ENCODE measurements at places on chromosomes 7 and 10.

DNA sequence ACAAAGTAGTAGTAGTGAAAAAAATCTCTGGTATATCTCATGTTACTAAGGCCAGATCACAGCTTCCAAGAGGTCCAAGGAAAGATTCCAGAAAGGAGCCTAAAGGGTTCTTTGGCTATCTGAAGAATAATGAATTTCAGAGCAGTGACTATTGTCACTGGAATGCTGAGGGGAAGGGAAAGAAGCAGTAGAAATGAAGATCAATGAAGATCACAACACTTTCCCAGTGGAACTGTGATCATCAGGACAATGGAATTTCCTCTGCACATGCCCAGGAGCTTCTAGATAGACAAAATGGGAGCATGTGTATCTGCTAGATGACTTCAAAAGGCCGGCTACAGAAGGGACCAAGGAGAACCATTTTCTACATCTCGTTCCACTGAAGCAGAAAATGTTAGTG lies 219.5 kb upstream of the PHYHIPL start:
- DNase-seq = no peak

DNA sequence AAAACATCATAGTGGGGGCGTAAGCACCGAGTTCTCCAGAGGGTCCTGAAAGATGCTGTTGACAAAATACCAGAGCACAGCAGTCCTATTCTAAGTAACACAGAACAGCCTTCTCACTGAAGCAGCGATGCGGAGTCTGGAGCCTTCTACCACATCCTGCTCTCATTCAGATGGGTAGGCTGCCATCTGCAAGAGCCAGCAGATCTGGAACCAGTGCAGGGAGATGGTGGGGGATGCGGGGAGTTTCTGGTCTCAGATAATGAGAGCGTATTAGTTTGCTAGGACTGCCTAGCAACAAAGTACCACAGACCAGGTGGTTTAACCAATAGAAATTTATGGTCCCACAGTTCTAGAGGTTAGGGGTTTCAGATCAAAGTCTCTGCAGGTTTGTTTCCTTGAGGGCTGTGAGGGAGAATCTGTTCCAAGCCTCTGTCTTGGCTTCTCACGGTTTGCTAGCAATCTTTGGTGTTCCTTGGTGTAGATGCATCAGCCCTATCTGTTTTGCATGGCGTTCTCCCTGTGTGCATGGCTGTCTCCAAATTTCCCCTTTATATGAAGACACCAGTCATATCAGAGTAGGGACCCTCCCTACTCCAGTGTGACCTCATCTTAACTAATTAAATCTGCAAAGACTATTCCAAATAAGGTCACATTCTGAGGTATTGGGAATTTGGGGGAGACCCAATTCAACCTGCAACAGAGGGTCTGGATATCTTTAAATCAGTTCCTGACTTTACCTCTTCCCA lies 52.0 kb upstream of the STEAP1B start:
- DNase-seq = no peak

DNA sequence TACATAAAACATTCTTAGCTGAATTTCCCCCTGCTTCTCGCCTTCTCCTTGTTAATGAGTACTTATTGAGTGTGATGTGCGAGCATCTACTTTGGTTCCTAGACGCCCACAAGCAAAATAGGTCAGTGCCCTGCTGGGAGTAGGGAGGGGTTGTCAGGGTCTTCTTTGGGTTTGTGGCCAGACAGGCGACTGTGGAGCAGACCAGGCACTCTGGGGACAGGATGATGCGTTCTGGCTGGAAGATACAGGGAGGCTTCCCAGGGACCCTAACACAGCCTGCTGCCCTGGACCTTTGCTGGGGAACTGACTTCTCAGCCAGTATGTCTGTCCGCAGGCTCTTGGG lies 227.2 kb downstream of the CUX1 start:
- DNase-seq = no peak

DNA sequence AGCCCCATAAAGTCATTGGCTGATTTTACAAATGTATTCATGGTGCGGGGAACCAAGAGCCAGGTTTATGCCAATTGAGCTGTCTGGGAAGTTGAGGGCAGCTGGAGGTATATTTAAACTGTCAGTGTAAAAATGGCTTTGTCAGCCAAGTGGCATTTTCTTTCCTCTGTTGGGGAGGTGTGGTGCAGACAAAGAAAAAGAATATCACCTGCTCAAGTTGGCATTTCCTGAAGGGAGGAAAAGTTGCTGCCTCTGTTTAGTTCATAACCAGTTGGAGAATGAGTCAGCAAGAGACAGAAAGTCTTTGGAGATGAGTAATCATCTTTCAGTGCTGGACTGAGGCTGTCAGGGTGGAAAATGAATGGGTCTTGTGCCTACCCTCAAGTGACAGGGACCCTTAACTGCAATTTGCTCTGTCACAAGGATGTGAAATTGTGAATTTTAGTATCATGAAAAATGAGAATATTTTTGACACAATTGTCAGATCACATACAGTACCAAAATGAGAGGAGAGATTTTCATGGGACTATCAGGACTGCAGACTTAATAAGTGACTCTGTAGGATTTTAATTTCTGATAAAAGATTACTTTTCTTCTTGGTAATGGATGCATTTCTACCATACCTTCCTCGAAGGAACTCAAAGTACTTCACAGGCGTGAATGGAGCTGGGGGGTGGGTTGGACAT lies 137.3 kb downstream of the ANLN start:
- peak; percentile 92 for DNase-seq

DNA sequence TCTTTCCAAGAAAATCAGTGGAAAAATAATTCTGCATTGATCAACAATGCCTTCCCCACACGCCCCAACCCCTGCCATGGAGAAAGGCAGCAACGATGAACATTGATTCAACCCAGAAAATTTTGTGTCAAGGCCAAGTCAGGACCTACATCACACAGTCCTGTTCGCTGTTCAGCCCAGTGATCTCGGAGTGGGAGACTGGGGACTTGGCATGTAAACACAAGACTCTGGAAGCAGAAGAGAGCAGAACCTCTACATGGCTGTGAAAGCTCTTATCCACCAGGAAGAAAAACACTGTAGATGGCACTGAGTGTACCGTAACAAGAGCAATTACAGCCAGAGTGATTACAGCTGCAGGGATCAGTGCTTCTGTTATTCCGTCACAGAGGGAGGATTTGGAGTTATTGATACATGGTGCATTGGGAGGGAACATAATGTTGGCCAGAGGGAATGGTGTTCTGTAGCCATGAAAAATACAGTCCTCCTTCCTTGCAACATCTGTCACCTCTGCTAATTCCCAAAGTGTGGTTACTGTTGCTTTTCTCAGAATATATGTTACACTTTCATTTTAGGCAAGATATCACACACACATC lies 136.6 kb downstream of the IQUB start:
- no peak for DNase-seq

DNA sequence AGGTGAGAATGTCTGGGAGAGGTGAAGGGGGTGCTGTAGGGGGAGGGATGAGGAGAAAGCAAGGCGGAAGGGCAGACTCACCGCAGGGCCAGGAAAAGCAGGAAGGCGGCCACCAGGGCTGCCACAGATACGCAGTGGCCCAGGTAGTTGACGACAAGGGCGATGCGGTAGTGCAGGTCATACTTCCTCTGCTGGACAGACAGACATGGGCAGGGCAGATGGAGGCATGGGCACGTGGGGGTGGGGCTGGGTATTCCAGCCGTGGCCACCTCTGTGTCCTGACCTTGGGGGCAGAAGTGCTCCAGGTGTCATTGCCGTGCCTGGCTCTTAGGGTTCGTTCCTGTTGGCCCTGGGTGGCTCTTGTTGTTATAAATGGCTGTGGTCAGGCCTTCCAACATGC lies 16.8 kb downstream of the CRHR2 start:
- DNase-seq = no peak

- DNase-seq = no peak
Observed at GRCh38 chr7:5289355-5289754, 6.6 kb downstream of the SLC29A4 start.

GRCh38 chr10:71694567-71694968 lies 25.0 kb downstream of the C10orf105 start:
- no peak for DNase-seq

DNA sequence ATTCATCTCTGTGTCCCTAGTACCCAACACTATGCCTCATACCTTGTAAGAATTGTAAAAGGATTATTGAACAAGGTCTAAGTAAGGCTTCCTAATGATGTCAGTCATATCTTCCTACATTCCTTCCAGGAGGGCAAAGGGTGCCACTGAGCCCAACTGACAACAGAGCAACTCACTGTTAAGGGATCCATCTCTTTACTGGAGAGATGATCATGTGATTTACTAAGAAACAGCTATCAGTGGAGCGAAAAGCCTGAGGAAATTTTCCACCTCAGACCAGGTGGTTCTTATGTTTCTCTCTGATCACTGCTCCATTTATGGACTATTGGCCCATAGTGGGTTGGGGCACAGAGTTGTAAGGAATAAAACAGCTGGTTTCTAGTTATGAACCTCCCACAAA lies 38.9 kb upstream of the CNNM1 start:
- DNase-seq = no peak

- no peak for DNase-seq
Observed at GRCh38 chr10:10165415-10165814, 852.3 kb upstream of the CELF2 start.

DNA sequence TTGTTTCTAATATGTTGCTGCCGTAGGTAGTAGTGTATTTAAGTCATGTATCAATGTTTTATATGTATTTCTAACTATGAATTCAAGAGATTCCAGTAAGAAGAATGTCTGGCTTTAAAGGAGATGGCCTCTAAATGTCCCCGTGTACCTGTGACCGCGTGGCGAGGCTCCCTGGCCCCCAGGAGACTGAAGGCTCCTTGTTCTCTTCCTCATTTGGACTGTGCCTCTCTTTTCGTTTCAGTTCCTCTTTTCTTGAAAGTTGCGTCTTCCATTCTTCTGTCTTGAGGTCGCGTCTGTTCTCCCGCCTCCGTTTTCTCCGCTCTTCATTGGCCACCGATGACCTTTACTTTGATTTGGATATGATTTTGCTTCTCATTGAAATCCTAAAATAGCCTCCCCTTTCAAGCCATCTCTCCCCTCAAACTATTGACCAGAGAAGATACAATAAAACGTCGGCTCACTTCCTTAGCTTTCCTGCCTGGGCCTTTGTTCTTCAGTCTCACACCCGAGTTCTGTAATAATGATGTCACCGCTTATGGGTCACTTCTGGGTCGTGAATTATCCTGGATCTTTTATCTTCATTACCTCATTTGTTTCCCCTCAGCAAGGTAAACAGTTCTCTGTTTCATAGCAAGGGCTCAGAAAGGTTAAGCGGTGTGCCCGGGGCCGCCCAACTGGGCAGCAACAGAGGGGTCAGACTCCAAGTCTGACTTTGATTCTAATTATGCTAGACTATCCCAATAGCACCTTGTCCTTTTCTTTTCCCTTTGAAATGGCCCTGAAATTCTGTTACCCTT lies 28.7 kb downstream of the WIPI2 start:
- DNase-seq = no peak

GRCh38 chr10:127943336-127943910 lies 36.5 kb downstream of the PTPRE start:
- no peak for DNase-seq

DNA sequence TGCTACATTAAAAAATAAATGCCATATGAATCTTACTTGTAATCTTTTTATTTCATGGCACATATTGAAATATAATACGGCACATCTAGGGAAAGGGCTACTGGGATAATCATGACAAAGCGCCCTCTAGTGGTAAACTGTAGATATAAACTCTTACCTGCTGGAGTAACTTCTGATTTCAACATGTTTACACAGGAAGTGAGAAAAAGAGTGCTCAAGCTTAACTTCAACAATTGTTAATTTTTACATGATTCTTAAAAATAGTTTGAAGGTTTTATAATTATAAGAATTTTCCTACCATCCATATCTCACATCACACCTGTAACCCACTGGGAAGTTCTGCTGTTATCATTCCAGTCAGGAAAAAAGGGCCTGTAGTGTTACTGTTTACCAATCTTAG lies 2.0 kb upstream of the HEPACAM2 start:
- peak; percentile 76 for DNase-seq

GRCh38 chr7:35536396-35536826 lies 158.5 kb downstream of the HERPUD2 start:
- DNase-seq = no peak

GRCh38 chr10:37856881-37857286 lies 526 bp downstream of the ZNF248 start:
- DNase-seq = peak; percentile 26

All from epithelial cell of esophagus (primary cell).